Stimulated activated naive CD4-positive, alpha-beta T cell (primary cell): ENCODE measurements at places on chromosomes 11 and 22.
A peak's percentile ranks its signal among the peaks of the same experiment; 100 is the strongest.

GRCh38 chr11:109914809-109915653 is 178.2 kb upstream of the ZC3H12C start:
- DNase-seq: no peak

DNA sequence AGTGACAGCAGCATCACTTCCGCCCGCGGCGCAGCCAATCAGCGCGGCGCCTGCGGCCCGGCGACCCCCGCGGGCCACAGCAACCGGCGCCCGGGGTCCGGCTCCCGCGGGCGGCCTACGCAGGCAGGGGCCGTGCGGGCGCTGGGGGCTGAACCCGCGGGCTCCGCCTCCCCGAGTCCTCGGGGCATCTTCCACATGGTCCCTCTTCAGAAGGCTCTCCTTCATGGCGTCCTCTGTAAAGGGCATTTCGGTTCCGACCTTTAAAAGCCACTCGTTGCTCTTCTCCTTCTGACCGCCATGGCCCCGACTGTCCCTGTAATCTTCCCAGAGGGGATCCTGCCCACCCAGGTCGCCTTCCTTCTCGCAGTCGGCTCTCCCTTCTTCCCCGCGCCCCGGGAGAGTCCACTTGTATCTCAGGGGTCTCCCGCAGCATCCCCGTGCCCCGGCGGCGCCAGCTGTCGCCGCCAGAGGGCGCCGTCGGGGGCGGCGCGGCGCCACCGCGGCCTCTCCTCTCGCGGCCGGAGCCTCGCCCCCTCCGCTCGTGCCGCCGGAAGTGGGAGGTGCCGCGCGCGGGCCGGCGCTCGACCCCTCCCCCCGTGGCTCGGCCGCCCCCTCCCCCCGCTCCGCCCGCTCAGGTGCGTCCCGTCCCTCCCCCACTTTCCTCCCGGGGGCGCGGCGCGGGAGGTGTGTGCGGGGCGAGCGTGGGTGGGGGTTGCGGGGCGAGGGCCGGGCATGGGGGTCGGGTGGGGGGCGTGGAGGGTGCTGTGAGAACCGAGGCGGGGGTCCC is at the start of gene RNF214:
Gene RNF214, plus strand, starts transcription at position 580 of the 787 bp plus-strand sequence. CDS start 1,602 bp downstream, outside the sequence.
- peak; percentile 77 for DNase-seq

DNA sequence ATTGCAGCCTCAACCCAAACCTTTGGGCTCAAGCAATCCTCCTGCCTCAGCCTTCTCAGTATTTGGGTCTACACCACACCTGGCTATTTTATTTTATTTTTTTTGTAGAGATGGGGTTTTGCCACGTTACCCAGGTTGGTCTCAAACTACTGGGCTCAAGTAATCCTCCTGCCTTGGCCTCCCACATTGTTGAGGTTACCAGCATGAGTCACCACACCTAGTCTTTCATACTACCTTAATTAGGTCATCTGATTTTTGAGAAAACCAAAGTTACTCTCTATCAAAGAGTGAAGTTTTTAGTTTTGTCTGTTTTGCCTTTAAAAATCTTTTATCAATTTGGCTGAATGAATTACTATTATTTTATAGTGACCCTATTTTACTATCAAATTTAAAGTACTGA is 335.6 kb upstream of the LRRC4C start:
- no peak for DNase-seq

DNA sequence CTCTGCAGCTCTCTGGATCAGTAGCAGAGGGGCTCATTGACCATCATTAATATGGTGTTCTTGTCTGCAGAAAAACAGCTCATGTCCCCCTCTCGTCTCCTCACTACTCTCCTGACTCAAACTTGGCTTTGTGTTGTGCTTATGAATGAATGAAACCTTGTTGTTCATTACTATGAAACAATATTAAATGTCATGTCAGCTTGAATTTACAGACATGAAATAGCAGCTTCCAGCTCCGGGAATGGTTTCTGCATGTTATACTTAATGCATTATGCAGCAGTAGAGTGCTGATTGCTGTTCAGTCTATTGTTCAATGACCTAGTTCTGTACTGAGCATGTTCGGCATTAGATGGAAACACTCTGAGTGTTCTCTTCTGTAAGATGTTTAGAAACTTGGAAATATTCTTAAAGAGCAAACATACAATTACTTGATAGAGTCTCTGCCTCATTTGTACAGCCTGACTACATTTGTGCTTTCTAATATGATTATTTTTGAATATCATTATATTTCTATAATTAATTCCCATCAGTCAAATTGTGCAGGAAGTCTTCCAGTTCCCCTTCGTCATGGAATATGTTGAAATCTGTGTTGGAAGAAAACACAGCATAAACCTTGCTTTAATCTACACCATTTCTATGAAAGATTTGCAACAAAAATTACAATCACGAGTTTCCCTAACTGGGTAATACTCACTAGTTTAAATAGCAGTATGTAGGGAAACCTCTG is 340.4 kb downstream of the SOX6 start:
- DNase-seq: no peak

DNA sequence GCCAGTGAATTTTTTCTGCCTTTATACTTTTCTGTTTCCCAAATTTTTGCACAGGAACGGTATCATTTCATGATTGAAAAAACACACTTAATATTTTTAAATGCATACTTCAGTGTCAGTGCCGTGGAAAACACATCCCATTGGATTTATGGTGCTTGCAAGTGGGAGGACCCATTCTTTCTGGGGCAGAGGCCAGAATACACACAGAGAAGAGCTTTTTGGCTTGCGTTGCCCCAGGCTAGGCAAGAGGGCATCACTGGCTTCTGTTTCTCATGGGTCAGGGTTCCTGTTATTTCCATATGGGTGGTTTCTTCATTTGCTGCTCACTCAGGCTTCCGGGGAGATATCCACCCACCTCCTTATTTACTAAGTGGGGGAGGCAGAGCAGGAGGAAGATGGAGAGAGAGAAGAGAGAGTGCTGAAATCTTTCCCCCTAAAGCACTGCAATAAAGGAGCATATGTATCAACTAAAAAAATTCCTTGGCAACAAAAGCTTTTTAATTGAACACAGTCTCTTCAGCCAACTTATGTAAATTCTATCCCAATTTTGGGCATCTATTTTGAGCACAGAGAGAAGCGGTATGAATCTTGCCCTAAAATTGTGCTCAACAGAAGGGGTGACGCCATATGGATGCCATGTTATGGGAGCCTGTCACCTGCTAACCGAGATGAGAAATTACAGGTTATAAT is 66.0 kb upstream of the KIRREL3 start:
- DNase-seq: no peak

GRCh38 chr11:9858822-9859221 is 194.9 kb downstream of the SWAP70 start:
- no peak for DNase-seq

DNA sequence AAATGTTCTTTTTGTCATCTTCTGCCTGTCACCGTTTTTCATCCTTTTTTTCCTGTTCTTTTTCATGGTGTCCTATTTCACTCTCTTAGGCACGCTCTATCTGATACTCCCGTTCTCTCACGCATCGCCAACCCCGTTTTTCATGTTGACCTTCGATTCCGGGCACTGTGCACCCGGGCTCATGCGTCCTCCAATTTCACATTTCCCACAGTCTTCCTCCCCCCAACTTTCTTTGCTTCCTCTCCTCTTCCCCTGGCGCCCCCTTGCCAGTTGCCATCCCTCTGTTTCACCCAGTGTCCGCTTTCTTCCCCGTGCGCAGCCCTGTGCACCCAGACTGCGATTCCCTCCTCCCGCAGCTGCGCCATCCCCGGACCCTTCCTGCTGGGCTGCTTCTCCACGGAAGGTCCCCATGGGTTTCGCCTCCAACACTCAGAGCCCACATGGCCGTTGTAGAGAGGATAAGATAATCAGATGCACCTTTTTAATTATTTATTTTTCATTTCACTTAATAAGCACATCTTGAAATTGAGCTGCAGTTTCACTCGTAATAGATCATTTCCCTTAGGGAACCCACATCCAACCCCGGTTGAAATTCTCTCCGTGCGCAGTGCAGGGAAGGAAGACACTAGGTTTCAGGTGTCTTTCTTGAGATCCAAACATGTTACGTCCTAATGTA is 791.1 kb downstream of the NTM start:
- DNase-seq: no peak

DNA sequence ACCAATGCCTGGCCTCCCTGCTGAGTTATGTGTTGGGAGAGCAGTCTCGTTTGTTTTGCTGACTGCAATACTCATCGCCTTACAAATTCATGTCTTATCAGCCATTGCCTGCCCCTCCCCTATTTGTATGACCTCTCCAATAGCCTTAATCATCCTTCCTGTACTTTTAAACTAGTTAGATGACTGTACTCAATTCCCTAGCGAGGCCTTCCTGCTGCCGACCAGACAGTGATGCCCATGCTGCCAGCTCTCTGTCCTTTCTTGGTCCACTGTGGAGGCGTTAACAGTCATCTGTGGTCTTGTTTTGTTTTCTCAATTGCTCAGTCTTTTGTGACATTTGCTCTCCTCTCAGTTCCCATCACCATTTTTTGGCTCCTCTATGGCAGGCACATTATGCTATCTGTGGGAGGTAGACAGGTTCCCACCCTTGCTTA is 20.3 kb upstream of the YPEL1 start:
- DNase-seq: no peak

DNA sequence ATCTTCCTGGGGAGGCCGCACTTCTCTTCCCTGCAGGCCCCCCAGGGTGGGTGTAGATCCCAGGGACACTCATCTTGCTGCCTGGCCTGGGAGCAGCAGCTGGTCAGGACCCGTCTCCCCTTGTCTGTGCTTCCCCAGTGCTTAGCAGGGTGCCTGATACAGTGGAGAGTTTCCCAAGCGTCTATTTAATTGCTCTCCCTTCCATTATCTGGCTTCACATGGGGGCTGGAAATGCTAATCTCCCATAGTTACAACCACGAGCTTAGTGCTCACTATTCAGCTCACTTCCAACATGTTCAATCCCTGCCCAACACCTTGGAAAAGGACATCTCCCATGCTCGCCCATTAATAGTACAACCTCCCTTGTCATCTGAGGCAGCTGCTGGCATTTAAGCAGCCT is 100.5 kb downstream of the DSCAML1 start:
- no peak for DNase-seq

GRCh38 chr22:31957970-31958594 is 13.7 kb downstream of the YWHAH start:
- DNase-seq: no peak

DNA sequence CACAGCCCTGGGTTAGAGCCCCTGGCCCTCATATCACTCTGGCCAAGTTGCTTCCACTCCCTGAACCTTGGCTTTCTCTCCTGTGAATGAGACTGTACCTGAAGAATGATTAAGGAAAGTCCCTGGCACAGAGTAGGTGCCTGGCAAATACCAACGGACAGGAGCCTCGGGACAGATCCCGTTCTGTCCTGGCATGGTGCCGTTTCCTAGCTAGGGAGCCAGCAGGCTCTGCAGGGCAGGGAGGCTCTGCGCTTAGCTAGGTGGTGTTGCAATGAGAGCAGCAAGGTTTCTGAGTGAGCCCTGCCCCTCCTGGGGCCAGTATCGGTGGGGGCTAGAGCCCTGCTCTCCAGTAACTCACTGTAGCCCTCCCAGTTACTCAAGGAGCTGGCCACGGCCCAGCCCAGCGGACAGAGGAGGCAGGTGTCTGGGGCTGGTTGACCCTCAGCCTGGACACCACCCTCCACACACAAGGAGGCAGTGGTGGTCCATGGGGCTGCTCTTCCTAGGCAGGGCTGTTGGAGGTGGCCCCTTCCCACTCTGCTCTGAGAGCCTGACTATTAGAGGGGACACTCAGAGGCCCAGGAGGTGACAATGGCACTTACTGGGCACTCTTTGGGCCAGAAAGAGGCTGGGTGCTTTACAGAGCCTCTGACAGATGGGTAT is 74.4 kb downstream of the NFAM1 start:
- no peak for DNase-seq

GRCh38 chr11:123704341-123704740 is 37.1 kb downstream of the ZNF202 start:
- DNase-seq: no peak

DNA sequence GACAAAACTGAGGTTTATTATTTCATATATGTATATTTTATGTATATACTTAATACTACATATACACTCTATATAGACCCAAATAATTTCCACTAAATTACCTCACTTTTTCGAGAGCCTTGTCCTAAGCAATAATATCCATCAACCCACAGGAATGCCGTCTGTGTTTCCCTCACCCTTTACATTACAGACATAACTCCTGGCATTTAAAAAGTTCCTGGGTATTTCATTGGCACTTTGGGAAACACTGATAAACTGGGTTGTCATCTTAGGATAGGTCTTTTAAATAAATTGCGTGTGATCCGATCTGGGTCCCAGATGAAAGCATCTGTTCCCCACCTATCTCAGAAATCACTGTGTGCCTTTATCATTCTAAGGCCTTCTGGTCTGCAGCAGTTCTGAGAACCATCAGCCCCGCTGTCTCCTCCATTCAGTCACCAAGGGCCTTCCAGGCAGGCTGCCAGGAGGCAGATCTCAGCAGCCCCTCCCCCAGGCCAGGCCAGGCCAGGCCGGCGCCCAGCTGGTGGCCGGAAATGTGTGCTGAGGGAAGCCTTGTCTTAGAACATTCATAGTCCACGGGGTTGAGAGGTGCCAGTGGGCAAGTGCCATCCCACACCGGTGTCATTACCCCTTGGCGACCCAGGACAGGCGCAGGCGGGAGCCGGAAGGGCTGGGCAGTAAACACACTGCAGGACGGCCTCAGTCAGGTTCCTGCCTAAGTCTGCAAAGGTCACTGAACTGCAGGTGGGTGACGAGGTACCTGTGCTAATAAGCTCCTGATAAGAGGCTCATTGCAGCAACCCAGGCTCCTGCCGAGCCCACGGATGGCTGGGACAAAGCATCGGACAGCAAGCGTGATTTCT is 3.3 kb downstream of the FGF19 start:
- DNase-seq: no peak

- DNase-seq: peak; percentile 31
Observed at GRCh38 chr11:83158965-83159901, 2.3 kb downstream of the PCF11 start.

GRCh38 chr22:22507743-22508273 is 734 bp downstream of the ZNF280B start:
- no peak for DNase-seq

- no peak for DNase-seq
Observed at GRCh38 chr11:18056561-18057181, 10.6 kb upstream of the TPH1 start.

- DNase-seq: no peak
Observed at GRCh38 chr11:98967005-98967404, 53.7 kb upstream of the CNTN5 start.

DNA sequence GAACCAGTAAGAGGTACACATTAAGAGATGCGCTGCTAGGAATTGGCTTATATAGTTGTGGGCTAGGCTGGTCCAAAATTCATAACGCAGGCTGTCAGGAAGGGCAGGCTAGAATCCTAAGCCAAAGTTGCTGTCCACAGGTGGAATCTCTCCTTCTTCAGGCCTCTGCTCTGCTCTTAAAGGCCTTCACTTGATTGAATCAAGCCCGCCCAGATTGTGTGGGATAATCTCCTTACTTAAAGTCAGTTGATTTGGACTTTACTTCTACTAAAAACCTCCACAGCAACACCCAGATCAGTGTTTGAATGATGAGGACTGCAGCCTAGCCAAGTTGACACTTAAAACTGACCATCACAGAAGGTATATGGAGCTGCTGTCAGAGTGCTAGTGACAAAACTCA is 68.8 kb downstream of the LRRC32 start:
- DNase-seq: no peak
